ENCODE measurements at places on chromosomes 7 and 10.

DNA sequence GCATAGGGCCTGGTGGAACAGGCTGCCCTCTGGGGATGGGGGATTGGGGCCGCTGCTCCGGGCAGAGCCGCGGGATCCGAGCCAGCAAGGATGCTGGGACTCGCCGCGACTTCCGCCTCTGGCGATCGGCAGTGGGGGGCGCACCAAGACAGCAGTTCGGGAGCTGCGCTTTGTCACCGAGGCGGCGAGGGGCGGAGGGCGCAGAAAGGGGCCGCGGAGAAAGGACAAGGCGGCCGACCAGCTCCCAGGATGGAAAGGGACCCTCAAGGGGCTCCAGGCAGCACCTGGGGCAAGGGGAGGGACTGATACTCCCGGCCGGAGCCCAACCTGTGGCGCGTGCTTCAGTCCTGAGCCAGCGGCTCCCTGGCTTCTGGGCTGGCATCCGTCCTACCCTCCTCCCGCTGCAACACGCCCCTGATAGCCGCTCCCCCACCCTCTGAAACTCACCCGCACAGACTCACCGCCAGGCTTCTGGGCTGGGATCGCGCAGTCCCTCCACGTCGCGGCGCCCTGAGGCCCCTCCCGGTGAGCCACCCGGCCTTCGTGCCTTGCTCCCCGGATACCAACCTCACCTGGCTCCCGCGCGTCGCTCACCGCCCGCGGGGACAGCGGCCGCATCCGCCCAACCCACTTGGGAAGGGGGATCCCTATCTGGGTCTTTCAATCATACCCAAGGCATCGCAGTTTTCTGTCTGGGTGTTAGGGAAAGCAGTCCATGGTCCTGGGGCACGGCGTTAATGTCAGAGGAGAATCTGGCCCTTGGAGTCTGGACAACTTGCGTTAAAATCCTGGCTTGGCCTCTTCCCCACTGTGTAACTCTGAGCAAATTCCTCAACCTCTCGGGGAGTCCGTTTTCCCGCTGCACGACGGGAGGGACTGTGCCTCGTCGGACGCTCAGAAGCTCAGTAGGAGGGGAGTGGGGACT, 7.0 kb upstream of the EVX1 start:
- no peak for DNase-seq

DNA sequence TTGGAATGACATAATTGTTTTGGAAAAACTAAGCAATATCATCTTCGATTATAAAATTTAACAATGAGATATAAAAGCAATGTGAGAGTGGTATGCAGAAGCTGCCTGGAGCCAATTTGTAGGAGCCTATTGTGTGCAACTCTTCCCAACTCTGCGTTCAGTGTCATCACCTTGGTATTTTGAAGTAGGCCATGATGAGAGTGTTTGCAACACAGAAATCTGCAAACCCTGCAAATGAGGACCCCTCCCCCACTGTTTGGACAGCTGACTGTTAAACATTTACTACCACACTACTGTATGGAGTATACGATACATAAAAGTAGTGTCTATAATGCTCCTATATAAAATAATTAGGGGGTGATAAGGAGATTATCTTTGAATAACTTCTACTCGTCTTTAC, 531.3 kb downstream of the ATRNL1 start:
- no peak for DNase-seq

- no peak for DNase-seq
Measured at GRCh38 chr10:19531324-19531723, 284.9 kb upstream of the PLXDC2 start.

- DNase-seq, result no peak
Measured at GRCh38 chr7:106561151-106561550, 99.8 kb downstream of the CCDC71L start.

GRCh38 chr7:22677680-22678079, 49.3 kb upstream of the IL6 start:
- no peak for DNase-seq

All from CD4-positive, alpha-beta T cell treated with Interleukin-10 for 1 hour (primary cell).